Stimulated activated CD8-positive, alpha-beta memory T cell treated with anti-CD3 and anti-CD28 coated beads, Interleukin-2, amount 100 ng/mL, for 1 hour (primary cell): ENCODE measurements at places on chromosomes 7 and 10.

- no peak for DNase-seq
Observed at GRCh38 chr7:19101472-19101871, 16.0 kb downstream of the TWIST1 start.

- no peak for DNase-seq
Observed at GRCh38 chr7:105587909-105588635, 6.8 kb upstream of the EFCAB10 start.

- DNase-seq: no peak
Observed at GRCh38 chr7:141731476-141732149, 6.5 kb upstream of the SSBP1 start.

DNA sequence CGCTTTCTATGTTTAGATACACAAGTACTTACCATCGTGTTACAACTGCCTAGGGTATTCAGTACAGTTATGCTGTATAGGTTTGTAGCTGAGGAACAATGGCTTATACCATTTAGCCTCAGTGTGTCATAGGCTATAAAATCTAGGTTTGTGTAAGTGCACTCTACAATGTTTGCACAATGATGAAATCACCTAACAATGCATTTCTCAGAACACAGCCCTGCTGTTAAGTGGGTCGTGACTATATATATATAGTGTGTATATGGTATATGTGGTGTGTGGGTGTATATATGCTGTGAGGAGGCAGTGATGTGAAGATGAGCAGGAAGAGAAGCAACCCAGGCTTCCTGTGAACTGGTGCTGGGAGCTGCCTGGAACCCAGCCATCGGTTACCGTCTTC, 65.6 kb upstream of the MKI67 start:
- no peak for DNase-seq
